ENCODE measurements at places on chromosomes 5 and 9.

DNA sequence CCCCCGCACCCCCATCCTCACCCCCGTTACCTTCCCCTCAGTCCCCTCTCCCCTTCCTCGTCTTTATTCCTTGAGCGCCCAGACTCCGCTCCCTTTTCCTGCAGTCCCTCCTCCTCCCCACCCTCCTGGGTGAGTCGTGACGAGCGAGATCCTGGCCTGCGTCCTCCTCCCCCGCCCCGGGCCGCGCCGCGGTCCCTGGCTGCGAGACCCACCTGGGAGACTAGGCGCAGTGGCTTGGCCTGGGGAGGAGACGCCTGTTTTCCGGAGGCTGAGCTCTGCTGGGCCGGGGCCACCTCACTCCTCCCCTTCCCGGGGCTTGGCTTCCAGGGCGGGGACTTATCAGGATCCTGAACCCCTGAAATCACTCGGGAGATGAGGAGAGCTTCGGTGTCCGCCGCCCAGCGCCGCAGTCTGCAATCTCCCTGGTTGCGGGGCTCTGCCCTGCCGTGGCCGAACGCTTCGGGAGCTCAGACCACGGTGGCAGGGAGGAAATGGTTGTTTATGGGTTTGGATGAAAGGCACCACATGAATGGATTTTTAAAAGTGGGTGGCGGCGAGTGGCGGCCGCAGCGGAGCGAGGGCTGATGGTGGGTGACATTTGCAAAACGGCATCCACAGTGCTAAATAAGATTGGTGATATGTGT lies 984 bp downstream of the STXBP1 start:
- no peak for DNase-seq

GRCh38 chr5:115229606-115230005 lies 33.1 kb downstream of the PGGT1B start:
- no peak for DNase-seq

- no peak for DNase-seq
These were observed 27.5 kb upstream of the SLC2A8 start for GRCh38 chr9:127369428-127369827.

- no peak for DNase-seq
These were observed 112.9 kb upstream of the STC2 start for GRCh38 chr5:173441053-173441628.

GRCh38 chr5:120304663-120305062 lies 159.4 kb upstream of the PRR16 start:
- DNase-seq, result no peak

DNA sequence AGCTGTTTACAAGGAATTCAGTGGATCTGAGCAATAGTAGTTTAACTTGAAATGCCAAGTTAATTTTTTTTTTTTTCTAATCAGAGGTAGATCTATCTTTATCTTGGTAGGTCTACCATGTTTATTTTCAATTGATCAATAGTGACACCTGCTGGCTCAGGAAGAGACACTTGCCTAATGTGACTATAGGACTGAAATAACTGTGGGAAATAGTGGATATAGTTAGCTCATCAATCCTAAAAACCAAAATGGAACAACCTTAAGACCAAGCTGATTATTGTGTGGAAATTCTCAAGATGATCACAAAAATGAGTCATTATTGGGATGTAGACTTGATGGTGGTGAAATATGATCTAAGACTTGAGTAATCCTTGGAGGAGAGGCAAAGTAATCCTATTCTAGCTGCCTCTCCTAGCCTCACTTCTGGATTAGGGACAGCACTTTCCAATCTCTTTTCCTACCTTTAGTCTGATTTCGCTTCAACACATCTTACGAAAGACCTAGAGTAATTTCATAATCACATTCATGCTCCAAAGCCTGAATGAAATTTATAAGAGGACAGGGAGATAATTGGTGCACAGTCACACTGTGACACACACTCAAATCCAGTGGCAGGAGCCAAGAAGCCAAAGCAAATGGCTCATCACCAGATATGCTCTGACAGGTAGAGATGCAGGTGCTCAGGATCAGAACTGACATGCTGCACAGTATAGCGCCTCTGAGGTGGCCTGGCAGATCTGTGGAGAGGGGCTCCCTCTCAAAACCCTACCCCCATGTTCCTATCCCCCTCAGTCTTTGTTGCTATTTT lies 156.3 kb downstream of the HMHB1 start:
- peak; percentile 37 for DNase-seq

- no peak for DNase-seq
These were observed 2.9 kb downstream of the FREM1 start for GRCh38 chr9:14907360-14907685.

GRCh38 chr5:53236683-53237082 lies 127.1 kb upstream of the MOCS2 start:
- no peak for DNase-seq

- DNase-seq, result no peak
These were observed 342.3 kb downstream of the ZSWIM6 start for GRCh38 chr5:61674378-61674777.

- no peak for DNase-seq
These were observed 70.4 kb upstream of the ANKRD55 start for GRCh38 chr5:56303511-56303910.

DNA sequence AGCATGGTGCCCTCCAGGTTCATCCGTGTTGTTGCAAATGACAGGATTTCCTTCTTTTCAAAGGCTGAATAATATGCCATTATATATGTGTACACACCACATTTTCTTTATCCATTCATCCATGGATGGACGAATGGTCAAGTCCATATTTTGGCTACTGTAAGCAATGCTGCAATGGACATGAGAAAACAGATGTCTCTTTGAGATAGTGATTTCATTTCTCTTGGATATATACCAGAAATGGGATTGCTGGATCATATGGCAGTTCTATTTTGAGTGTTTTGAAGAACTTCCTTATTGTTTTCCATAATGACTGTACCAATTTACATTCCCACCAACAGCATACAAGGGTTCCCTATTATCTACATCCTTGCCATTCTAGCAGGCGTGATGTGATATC lies 67.9 kb downstream of the TEK start:
- DNase-seq, result no peak

DNA sequence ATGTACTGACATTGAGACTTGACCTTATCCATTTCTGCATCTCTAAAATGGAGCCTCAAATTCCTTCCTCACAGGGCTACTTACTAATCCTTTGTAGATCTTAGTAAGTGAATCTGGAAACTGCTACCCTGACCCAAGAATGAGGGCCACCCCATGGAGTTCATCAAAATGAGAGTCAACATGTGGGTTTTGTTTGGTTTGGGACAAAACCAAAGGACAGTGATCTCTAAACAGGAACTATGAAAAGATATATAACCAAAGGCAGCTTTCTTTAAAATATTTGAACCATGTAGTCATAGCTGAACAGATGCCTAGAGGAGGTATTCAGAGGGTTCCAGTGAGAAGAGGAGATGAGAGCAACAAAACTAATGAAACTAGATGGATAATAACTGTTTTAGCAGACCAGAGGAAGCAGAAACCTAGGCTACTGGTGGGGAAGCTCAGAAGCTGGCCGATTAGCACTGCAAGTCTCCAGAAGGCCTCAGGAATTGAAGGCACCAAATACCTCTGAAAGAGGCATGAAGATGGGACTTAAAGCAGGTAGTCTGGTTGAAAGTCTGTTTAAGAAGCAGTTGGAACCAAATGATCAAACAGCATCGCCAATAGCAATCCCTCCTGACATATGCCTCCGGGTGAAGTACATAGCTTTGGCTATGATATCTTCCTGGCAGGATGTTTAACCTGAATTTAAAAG lies 45.8 kb downstream of the THOC3 start:
- DNase-seq, result no peak

- no peak for DNase-seq
These were observed 131.5 kb downstream of the ERCC6L2 start for GRCh38 chr9:96006961-96007360.

DNA sequence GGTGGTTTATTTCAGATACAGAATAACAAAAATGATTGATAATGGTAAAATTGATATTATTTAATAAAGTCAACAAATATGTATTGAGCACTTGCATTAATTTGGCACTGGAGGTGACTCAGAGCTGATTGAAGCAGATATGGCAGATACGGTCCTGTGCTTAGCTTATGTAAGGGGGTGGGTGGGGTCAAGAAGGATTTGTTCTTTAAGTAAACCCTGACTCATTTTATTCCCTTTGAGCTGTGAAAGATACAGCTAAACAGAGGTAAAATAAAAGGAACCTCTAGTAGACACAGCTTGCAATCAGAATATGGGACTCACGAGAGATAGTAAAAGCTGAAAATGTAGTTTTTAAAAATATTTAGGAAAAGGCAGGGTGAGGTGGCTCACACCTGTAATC lies 201.3 kb upstream of the CLINT1 start:
- DNase-seq, result no peak

DNA sequence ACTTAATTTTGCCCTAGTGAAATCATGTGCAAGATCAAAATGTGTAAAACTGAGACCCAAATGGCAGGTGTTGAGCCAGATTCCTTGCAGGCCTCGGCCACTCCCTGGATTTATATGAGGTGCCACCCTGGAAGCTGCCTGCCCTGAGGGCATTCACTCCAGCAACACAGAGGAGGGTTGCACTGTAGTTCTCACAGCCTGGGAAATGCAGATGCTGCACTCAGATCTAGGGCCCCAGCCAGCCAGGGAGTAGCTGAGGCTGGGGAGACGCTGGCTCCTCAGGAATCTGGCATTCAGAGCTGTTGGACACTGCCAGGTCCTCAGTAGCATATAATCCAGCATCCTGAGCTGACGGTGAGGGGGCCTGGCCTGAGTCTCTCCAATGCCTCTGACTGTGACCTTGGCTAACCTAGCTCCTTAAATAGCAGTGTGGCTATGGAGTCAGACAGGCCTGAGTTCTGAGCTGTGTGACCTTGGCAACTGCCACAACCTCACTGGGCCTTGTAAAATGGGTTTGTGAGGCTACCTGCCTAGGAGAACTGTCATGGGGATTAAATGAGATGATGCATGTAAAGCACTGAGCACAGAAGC lies 8.7 kb downstream of the KCNMB1 start:
- DNase-seq, result no peak

DNA sequence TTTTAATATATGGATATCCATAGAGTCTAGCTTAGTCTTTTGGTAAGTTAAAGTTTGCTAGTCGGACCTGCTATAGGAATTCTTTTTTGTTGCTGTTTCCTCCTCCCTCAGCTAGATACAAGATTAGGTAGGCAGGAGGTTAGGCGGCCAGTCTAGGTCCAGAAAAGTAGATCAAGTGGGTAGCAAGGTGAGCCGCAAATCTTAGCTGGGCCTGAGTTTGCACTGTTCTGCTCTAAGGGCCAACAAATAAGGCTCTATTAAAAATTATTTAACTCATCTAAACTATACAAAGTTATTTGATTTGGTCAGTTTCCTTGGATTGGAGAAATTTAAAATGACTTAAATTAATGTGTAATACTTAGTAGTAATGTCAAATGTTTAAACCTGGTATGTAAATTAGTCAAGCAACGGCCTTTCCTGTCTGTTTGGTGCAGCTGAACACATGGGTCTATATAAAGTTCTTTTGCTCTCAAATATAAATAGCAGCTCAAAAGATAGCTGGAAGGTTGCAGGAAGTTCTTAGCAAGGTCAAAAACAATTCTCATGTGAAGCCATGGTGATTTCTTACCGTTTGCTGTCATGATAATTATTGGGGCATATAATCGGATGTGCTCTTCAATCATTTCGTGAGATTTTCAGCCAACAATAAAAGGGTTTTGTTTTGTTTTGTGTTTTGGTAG lies 72.0 kb downstream of the PRKACG start:
- DNase-seq, result no peak

- no peak for DNase-seq
These were observed 29.2 kb upstream of the IL31RA start for GRCh38 chr5:55821731-55822512.

DNA sequence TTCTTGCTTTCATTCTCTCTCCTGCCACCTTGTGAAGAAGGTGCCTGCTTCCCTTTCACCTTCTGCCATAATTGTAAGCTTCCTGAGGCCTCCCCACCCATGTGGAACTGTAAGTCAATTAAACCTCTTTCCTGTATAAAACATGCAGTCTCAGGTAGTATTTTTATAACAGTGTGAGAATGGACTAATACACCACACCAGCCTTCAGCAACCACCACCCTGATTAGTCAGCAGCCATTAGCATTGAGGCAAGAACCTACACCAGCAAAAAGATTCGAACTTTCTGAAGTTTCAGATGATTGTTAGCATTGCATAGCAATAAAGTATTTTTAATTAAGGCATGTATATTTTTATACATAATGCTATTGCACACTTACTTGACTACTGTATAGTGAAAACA lies 980.2 kb downstream of the EFNA5 start:
- DNase-seq, result no peak

- no peak for DNase-seq
These were observed 38.0 kb downstream of the MTMR12 start for GRCh38 chr5:32274548-32275395.

DNA sequence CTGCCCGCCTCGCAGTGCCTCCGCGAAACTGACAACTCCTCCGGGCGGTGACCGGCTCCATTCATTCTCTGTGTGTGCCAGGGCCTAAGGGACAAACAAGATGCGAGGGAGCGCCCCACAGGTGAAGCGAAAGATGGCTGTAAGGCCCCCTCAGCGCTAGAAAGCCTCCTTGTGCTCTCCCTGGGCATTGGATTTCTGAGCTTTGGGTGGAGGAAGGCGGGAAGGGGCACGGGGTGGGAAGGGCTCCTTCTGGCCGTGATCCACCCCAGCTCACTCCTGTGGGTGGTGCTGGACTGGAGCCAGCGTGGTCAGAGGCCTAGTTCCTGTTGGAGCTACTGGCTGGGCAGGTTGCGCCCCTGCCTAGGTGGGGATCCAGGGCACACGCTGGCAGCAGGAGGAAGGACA lies 943 bp downstream of the GALNT12 start:
- no peak for DNase-seq
